Kidney (tissue), 22 donors: ENCODE measurements at places on chromosomes 5 and 9.

GRCh38 chr9:72871685-72872084 lies 81.2 kb downstream of the ALDH1A1 start:
- DNase-seq = peak; percentile 19

- no peak for DNase-seq
Measured at GRCh38 chr5:164832516-164832915, 1327.1 kb downstream of the MAT2B start.

GRCh38 chr5:176180339-176180738 lies 57.9 kb upstream of the SIMC1 start:
- no peak for DNase-seq

GRCh38 chr9:109320331-109320741 lies 523 bp downstream of the EPB41L4B start:
- DNase-seq = no peak

- DNase-seq = peak; percentile 87
Measured at GRCh38 chr5:98772415-98773213, 849 bp upstream of the RGMB start.

DNA sequence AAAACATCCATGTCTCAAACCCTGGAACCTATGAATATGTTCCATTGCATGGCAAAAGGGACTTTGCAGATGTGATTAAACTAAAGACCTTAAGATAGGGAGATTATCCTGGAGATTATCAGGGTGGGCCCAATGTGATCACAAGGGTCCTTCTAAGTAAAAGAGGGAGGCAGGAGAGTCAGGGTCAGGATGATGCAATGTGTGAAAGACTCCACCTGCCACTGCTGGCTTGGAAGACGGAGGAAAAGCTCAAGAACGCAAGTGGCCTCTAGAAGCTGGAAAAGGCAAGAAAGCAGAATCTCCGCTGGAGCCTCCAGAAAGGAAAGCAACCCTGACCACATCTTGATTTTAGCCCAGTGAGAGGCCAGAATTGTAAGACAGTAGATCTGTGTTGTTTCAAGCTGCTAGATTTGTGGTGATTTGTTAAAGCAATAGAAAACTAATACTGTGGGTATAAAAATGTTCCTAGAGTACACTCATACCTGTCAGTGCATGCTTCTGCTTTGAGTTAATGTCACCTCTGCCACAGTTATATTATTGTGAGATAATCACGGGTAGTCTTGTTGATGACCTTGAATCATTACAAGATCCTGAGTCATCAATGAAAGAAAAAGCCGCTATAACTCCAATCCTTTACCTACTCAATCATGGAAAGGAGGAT lies 93.5 kb upstream of the TNPO1 start:
- DNase-seq = no peak

- DNase-seq = no peak
Measured at GRCh38 chr9:126504977-126505455, 108.7 kb upstream of the LMX1B start.

DNA sequence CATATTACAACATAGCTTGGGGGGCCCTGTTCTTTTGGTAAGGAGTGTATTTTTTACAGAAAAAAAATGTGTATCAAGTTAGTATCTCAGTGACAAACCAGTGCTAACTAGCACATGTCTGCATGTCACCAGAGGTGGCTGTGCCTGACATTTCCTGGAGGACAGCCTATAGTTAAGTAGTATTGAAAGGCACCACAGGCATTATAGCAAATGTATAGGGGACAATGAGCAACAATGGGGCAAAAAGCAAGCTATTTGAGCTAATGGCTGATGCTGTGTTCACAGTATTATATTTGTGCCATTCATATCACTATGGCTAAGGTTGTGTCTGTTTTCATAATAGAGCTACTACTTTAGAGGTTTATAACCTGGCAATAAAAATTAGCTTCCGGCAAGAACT lies 1644.0 kb downstream of the MAT2B start:
- no peak for DNase-seq
